ENCODE measurements at places on chromosomes 11 and 22.
A peak's percentile ranks its signal among the peaks of the same experiment; 100 is the strongest.

- no peak for DNase-seq
These were observed 163.7 kb downstream of the LARGE1 start for GRCh38 chr22:33756508-33756949.

DNA sequence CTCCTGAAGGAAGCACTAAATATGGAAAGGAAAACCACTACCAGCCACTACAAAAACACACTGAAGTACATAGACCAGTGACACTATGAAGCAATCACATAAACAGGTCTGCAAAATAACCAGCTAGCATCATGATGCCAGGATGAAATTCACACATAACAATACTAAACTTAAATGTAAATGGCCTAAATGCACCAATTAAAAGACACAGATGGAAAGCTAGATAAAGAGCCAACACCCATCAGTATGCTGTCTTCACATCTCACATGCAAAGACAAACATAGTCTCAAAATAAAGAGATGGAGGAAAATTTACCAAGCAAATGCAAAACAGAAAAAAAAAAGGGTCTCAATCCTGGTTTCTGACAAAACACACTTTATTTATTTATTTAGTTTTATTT, 171.7 kb downstream of the TTC28 start:
- DNase-seq: no peak

DNA sequence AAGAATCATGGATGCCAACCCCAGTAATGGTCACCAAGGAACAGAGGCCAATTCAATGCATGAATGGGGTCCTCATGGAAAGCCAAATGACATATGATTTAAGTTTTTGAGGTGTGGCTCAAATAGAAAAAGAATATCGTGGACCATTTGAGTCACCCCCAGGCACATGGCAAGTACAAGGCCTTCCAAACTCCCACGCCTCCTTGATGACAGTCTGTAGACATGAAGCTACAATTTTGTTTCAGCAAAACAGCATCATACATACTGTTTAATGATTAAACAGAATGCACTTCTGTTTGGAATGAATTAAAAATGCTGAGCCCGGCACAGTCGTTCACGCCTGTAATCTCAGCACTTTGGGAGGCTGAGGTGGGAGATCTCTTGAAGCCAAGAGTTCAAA, 7.4 kb downstream of the FADD start:
- DNase-seq: no peak

GRCh38 chr11:1934335-1935155, 12.6 kb upstream of the MRPL23 start:
- DNase-seq: no peak

DNA sequence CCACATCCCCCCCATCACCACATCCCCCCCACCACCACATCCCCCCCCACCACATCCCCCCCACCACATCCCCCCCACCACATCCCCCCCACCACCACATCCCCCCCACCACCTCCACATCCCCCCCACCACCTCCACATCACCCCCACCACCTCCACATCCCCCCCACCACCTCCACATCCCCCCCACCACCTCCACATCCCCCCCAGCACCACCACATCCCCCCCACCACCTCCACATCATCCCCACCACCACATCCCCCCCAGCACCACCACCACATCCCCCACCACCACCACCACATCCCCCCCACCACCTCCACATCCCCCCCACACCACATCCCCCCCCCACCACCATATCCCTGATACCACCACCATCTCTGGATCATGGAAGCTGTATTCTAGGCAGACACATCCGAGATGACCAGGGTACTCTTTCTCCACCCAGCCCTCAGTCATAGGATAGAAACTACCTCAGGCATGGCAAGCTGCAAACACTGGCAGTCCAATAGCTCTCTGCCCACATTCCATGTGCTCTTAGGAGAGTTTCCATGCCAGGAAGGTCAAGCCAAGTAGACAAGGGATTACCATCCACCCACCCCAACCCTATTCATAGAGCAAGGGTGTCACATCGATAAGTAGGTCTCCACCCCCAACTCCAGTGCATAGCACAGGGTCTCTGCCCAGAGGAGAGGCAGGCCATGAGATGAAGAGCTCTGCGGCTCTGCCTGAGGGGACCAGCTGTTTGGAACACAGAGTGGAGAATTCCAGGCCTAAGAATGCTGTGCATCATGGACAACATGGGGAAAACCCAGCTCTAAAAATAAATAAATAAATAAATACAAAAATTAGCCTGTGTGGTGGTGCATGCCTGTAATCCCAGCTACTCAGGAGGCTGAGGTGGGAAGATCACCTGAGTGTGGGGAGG, 33.0 kb upstream of the TEAD1 start:
- no peak for DNase-seq

GRCh38 chr11:63738720-63739360, 29.7 kb downstream of the ZFTA start:
- peak; percentile 7 for DNase-seq

- no peak for DNase-seq
These were observed 854.1 kb downstream of the TBC1D22A start for GRCh38 chr22:47616396-47617020.

GRCh38 chr22:45192701-45193187, 29.0 kb downstream of the NUP50 start:
- no peak for DNase-seq

GRCh38 chr22:38212442-38212841, 10.6 kb downstream of the MAFF start:
- DNase-seq: no peak

GRCh38 chr22:43289976-43290721, 53.0 kb downstream of the SCUBE1 start:
- DNase-seq: no peak

DNA sequence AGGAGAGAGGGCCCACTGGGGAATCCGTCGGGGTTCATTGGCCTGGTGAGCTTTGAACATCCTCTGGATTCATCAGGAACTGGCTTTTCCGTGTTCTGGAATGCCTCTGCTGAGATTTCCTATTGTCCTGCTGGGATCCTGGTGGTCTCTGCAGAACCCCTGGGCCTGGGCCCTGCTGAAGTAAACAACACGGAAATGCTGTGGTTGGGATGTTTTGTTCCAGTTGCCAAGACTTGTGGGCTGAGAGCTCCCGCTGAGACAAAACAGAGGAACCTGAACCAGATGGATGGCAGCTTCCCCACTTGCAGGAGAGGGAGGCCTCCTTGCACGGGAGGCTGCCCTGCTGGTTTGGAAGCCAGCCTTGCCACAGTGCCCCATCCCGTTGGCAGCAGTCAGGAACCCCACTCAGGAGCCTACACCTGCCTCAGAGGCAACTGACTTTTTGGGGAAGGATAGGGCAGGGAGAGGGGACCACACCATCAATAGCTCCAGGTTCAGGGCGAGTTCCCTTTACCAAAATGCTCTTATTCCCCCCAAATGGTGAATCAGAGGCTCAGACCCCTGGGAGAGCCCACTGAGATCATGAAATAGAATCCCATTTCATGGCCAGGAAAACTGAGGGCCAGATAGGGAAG, 60.7 kb downstream of the LRRC32 start:
- DNase-seq: no peak

DNA sequence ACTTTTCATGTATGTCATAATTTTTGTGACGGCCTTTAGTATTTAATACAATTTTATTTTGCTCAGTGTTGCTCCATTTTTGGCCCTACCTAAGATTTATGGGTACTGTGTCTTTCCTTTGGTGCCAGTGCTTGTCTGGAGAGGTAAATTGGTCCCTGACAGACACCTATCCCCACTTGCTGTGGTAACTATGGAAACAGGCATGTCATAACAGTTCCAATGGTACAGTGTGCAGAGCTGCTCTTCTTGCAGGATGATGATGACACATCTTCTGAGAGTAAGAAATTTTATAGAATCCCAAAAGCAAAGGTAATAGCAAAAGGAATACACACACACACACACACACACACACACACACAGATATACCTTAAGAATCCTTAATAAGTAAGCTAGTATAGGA, 118.5 kb downstream of the ELP4 start:
- no peak for DNase-seq

GRCh38 chr11:7564803-7565202, 51.0 kb downstream of the PPFIBP2 start:
- DNase-seq: no peak

DNA sequence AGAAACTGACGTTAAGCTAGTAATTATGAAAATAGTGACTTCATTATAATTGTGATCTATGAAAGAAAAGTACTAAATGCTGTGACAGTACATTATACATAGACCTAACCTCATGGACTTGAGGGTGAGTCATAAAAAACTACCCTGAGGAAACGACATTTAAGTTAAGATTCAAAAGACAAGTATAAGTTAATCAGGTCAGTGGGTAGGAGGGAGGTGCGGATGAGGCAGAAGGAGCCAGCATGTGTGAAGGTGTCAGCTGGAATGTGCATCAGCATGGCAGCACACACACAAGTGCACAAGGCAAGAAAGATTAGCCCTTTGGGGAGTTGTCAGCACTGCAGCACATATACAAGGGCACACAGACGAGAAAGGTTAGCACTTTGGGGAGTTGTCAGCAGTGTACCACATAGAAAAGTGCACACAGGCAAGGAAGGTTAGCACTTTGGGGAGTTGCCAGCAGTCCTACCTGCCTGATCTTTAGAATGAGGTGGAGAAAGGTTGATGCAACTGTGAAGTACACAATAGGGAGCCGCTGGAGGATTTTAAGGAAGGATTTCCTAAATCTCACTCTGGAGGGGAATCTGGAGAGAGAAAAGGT, 31.6 kb upstream of the CAVIN3 start:
- DNase-seq: no peak

DNA sequence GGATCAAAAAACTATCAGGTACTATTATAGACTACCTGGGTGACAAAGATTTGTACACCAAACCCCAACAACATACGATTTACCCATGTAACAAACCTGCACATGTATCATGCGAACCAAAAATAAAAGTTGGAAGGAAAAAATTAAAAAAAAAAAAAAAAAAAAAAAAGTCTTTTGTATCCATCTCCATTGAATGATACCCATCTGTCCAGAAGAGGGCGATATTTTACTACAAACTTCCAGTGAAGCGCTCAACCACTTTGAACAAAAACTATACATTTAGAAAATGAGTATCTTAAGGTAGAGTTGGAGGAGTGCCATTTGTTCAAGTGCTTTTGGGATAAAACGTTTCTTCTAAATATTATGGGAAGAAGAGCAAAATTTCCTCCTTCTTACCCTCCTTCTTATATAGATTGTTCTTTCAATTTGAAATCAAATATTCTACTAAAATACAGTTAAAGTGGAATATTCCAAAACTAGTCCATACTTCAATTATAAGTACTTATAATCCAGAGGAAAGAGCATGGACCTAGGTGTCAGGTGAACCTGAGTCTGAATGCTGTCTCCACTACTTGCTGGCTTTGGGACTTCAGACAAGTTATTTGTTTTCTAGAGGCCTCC, 23.3 kb downstream of the ARL14EP start:
- DNase-seq: no peak

DNA sequence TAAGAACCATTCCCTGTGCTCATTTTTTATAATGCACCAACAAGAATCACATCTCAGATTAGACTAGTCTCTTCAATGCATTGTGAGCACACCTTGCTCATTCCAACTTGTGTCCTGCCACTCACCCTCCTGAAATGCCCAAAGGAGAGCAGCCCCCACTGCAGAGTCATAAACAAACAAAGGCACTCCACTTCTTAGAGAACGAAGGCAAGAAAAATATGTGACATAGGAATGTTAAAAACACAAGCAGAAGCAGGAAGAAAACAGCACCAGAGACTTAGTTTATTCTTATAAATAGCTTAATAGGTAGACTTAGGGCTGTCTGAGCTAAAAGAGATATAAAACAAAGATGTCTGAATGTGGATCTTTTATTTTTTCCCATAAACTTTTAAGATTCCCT, 57.2 kb downstream of the GUCY1A2 start:
- no peak for DNase-seq

DNA sequence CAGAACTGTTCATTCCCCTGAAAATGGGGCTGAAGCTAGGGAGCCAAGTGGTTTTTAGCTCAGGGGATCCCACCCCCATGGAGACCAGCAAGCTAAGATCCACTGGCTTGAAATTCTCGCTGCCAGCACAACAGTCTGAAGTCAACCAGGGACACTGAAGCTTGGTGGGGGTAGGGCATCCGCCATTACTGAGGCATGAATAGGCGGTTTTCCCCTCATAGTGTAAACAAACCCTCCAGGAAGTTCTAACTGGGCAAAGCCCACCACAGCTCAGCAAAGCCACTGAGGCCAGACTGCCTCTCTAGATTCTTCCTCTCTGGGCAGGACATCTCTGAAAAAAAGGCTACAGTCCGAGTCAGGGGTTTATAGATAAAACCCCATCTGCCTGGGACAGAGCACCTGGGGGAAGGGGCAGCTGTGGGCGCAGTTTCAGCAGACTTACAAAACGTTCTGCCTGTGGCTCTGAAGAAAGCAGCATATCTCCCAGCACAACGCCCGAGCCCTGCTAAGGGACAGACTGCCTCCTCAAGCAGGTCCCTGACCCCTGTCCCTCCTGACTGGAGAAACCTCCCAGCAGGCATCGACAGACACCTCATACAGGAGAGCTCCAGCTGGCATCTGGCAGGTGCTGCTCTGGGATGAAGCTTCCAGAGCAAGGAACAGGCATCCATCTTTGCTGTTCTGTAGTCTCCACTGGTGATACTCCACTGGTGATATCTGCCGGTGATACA, 32.7 kb downstream of the GAB4 start:
- no peak for DNase-seq

- no peak for DNase-seq
These were observed 328.1 kb upstream of the MPPED2 start for GRCh38 chr11:30914143-30914762.

DNA sequence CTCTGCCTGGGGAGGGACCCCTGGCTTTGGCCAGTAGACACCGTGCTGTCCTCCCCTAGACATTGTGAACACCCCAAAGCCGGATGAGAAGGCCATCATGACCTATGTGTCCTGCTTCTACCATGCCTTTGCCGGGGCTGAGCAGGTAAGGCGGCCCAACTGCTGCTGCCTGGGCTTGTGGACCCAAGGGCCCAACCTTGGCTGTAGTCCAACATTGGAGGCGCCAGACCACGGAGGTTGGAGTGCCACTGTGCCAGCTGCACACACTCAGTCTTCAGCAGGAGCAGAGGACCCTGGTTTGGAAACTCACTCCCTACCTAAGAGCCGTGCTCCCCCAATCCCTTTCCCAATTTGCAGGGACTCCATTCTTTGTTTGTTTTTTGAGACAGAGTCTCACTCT, 9.4 kb downstream of the ACTN3 start:
- DNase-seq: no peak

- no peak for DNase-seq
These were observed 100.1 kb downstream of the DBX1 start for GRCh38 chr11:20060181-20060580.

DNA sequence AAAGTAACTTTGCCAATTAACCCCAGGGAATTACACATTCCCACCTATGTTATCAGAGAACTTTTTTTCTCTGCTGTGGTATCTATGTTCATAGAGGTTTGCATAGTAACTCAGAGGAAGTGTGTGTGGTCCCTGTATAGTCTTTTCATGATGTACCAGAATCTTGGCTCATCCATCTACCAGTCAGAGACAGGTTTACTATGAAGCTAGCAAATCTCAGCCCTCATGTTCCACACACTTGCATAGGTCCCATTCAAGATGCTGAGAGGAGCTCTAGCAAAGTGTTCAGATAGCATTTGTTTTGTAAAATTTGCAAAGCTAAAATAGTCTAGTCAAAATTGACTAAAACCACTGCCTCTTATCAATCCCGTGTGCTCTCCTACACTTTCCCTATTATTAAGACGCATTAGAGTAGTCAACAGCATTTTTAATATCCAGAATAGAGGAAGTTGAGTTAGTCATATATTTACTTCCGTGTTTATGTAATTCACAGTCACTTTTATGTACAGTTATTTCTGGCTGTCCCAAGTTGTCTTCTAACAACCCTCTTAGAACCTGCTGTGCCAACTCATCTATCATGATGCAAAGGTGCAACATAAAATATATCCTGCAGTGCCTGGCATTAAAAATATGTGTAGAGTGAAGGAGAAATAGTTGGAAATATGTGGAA, 184.2 kb downstream of the FAM76B start:
- no peak for DNase-seq
